ENCODE measurements at places on chromosomes 2 and 18. TPM values are rescaled to one million over a fixed set of nuclear protein-coding genes. Genes with fewer than 3 reads are reported as not detected.

The ESPNL gene
- polyA plus RNA-seq = 0.31 TPM

The CD226 gene
- under 0.01 TPM for polyA plus RNA-seq

The CTAGE1 gene
- not detected for polyA plus RNA-seq

The TUBB6 gene
- 108 TPM for polyA plus RNA-seq

The CBLN2 gene
- polyA plus RNA-seq = 0.20 TPM

The VIL1 gene
- polyA plus RNA-seq = 1.1 TPM

DNA sequence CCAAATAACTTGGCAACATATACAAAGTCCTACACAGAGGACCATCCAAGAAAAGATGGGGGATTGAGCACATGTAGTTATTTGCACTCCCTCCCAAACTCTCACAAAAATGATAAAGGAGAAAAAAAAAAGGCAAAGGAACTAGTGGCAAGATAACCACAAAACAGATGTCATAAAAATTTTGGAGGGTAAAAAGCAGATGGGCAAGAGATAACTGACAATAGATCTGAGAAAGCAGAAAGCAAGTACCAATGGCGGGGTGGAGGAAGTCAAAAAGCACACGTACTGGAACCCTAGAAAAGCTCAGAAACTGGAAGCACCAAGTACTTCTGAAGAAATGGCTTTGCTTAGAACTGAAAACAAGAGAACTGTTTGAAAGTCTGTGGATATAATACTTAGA is 82.0 kb downstream of the WDPCP start:
- no peaks in the 10 kb centered on the region for H3K4me1 ChIP-seq
- no peaks in the 10 kb centered on the region for H3K36me3 ChIP-seq
- no peak overlapping the region for H3K27ac ChIP-seq
- no peaks in the 10 kb centered on the region for H3K27me3 ChIP-seq

- H3K27ac ChIP-seq = no peak overlapping the region
- no peak overlapping the region for H3K4me3 ChIP-seq
- DNase-seq = no peak
- H3K4me1 ChIP-seq = peaks cover 14% of the 10 kb centered on the region
- H3K36me3 ChIP-seq = no peaks in the 10 kb centered on the region
These were observed 50.7 kb downstream of the MGAT5 start for GRCh38 chr2:134304394-134305108.

DNA sequence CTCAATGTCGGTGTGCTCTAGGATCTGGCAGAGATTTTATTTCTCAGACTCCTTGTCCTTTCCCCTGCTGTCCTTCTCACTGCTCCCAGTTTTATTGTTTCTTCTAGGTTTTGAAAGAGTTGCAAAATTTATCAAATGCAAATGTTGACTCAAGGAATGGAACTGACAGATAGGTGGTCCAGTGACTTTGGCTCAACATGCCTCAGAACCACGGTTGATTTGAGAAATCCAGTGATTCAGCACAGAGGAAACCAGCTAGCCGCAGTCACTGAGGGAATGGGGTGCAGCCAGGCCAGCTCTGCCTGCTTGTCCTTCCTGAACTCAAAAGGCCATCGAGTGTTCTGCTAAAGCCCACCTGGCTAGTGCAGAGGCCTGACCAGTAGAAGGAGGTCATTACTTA is 125.7 kb upstream of the LYPD6 start:
- H3K4me3 ChIP-seq = no peak overlapping the region
- no peaks in the 10 kb centered on the region for H3K27me3 ChIP-seq
- no peaks in the 10 kb centered on the region for H3K4me1 ChIP-seq

- DNase-seq = no peak
- no peak overlapping the region for H3K27ac ChIP-seq
- H3K4me1 ChIP-seq = no peaks in the 10 kb centered on the region
- no peak overlapping the region for H3K4me3 ChIP-seq
- no peaks in the 10 kb centered on the region for H3K36me3 ChIP-seq
- no peaks in the 10 kb centered on the region for H3K27me3 ChIP-seq
These were observed 157.6 kb downstream of the DSEL start for GRCh38 chr18:67358947-67359346.

DNA sequence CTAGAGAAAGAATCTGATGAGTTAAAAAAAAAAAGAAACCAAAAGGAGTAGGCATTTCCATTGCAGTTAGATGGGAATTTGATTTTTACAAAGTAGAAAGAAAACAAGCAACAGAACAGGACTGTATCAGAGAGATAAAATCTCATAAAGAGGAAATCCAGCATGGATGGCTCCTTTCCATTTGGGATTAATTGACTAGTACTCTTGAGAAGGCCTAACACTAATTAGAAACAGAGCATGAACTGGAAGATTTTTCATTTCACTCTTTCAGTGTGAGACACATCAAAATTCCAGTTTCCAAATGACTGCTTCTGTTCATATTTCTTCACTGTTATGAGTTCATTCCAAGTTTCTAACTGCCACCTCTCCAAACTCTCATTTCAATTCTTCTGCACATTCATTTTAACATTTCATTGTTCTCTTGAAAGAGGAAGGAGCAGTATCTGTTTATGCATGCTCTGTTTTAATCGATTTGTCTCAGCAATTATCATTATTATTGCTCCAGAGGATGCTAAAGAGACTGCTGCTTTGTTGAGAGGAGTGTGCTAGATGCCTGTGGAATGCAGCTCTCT is 108.8 kb upstream of the PIEZO2 start:
- no peaks in the 10 kb centered on the region for H3K27me3 ChIP-seq
- H3K4me1 ChIP-seq = no peaks in the 10 kb centered on the region
- H3K4me3 ChIP-seq = no peak overlapping the region
- no peak for DNase-seq
- no peak overlapping the region for H3K27ac ChIP-seq

GRCh38 chr2:101231240-101231639 is 21.4 kb upstream of the CNOT11 start:
- H3K4me3 ChIP-seq = no peak overlapping the region
- DNase-seq = no peak
- no peaks in the 10 kb centered on the region for H3K36me3 ChIP-seq
- H3K27me3 ChIP-seq = no peaks in the 10 kb centered on the region
- no peak overlapping the region for H3K27ac ChIP-seq
- no peaks in the 10 kb centered on the region for H3K4me1 ChIP-seq

GRCh38 chr2:43415592-43415991 is 180.2 kb downstream of the THADA start:
- DNase-seq = no peak
- H3K36me3 ChIP-seq = peaks cover 4% of the 10 kb centered on the region
- H3K27ac ChIP-seq = peak overlapping the region; percentile 10
- H3K4me3 ChIP-seq = no peak overlapping the region
- H3K27me3 ChIP-seq = no peaks in the 10 kb centered on the region
- peaks cover 34% of the 10 kb centered on the region for H3K4me1 ChIP-seq

GRCh38 chr2:168127371-168127770 is 120.0 kb downstream of the STK39 start:
- H3K4me1 ChIP-seq = peaks cover 21% of the 10 kb centered on the region
- H3K4me3 ChIP-seq = no peak overlapping the region
- no peaks in the 10 kb centered on the region for H3K36me3 ChIP-seq
- DNase-seq = no peak
- H3K27ac ChIP-seq = no peak overlapping the region

DNA sequence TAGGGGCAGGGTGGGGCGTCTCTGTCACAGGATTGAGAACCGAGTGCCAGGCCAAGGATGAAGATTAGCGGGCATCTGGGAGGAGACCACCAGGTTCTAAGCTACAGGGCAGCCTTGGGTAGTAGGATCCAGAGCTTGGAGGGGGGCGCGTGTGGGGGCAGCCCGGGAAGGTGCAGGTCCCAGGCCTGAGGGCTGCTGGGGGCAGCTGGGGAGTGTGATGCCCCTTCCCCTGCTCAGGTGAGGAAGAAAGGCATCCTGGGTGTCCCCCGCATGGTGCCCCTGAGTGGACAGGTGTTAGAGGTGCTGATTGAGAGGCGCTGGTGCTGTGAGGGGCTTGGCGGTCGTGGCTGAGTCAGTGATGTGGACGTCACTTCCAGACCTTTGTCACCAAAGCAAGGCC is 33.9 kb upstream of the MBP start:
- H3K4me1 ChIP-seq = no peaks in the 10 kb centered on the region
- no peak overlapping the region for H3K4me3 ChIP-seq
- no peak overlapping the region for H3K27ac ChIP-seq

DNA sequence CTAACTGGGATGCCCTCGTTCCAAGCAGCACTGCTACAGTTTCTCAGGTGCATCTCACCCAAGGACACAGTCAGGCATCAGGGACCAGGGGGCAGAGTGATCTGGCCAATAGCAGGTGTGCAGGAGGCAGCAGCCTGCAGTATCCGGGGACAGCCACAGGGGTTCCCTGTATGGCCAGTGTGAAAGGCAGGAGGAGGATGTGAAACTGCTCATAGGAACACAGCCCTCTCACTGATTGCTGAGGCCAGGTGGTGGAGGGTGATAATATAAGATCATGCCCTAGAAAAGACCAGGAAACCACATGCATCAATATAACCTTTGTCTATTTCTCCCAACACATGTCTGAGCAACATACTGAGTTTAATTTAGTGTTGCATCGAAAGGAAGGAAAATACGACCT is 112.7 kb upstream of the TACR1 start:
- H3K27ac ChIP-seq = no peak overlapping the region
- H3K4me3 ChIP-seq = no peak overlapping the region
- no peaks in the 10 kb centered on the region for H3K4me1 ChIP-seq
- DNase-seq = peak; percentile 41
- H3K27me3 ChIP-seq = no peaks in the 10 kb centered on the region
- H3K36me3 ChIP-seq = no peaks in the 10 kb centered on the region

DNA sequence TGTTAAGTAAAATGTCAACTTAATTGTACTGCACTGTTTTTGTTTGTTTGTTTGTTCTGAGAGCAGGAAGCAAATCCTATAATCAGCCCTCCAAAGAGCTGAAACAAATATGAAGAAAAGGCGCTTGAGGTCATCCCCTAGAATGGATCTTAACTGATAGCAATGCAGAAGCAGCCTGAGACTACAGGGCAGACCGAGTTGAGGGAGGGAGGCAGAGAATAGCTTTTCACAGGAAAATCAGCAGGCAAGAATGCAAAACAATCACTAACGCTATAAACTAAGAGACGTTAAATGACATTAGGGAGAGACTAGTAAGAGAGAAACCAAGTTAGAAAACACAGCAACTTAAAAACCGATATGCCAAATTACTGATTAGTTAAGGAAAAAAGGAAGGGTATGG is 37.2 kb downstream of the GALNT1 start:
- no peak for DNase-seq
- H3K4me1 ChIP-seq = peaks cover 13% of the 10 kb centered on the region
- H3K27me3 ChIP-seq = no peaks in the 10 kb centered on the region
- H3K27ac ChIP-seq = no peak overlapping the region
- no peak overlapping the region for H3K4me3 ChIP-seq

DNA sequence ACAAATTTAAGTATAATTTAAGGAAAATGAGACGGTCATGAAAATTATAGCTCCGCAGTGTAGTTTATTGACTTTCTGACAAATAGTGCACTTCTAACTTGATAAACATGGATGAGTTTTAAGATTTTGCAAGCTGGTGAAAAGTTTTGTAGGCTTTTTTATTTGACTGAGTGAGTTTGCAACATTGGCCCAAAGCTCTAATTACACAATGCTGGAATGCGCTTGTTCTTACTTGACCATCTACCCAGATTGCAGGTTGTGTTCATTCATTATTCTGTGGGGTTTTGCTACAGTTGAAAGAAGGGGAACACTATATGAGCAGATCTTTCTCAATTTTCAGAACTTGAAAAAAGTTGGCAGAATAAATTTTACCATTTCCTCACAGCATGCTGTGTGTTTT is 13.5 kb downstream of the SPOPL start:
- H3K27me3 ChIP-seq = no peaks in the 10 kb centered on the region
- H3K27ac ChIP-seq = no peak overlapping the region
- no peaks in the 10 kb centered on the region for H3K36me3 ChIP-seq

DNA sequence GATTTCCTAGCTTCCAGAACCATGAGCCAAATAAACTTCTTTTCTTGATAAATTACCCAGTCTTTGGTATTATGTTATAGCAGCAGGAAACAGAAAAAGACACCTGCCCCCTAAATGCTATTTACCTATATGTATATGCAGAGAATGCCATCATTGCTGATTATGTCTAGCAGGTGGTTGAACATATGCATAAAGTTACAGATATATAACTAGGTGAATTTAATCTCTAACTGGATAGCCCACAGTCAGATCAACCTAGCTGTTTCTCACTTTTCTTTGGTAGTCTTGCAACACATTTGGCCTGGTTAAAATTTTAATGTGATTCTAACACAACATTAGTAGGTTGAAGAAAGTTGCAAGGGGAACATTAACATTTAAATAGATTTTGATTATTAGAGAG is 7.1 kb upstream of the CERS6 start:
- DNase-seq = no peak
- no peak overlapping the region for H3K27ac ChIP-seq
- H3K4me3 ChIP-seq = no peak overlapping the region
- no peaks in the 10 kb centered on the region for H3K4me1 ChIP-seq
- no peaks in the 10 kb centered on the region for H3K36me3 ChIP-seq

- H3K36me3 ChIP-seq = peaks cover 4% of the 10 kb centered on the region
- H3K27ac ChIP-seq = peak within 1 kb of the TSS; percentile 93
- no peaks in the 10 kb centered on the region for H3K27me3 ChIP-seq
- peak within 1 kb of the TSS; percentile 68 for H3K4me3 ChIP-seq
These were observed at the start of gene IL1R1 for GRCh38 chr2:102141970-102142828. Gene IL1R1 (plus strand): TSS chr2:102142746. CDS start chr2:102157725, 14,979 bp downstream.

- H3K27me3 ChIP-seq = no peaks in the 10 kb centered on the region
- H3K4me1 ChIP-seq = no peaks in the 10 kb centered on the region
- H3K4me3 ChIP-seq = no peak overlapping the region
- H3K27ac ChIP-seq = no peak overlapping the region
These were observed 91.2 kb downstream of the KCNS3 start for GRCh38 chr2:17969661-17970060.

DNA sequence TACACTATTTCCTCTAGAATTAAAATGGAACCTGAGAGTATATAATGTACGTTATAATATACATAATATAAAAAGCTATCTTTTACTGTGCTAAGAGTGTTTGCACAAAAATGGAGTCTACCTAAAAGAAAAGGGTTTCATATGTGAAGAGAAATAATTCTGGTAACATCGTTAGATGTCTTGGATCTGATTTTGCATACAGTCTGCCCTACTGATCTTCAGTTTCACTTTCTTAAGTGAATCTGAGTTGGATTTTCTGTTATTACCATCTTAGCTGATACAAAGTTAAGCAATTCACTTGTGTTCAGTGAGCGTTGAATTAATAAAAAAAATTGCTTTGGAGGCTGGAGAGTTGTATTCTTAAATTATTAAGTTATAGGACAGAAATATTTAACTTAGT is 502.1 kb upstream of the TMEFF2 start:
- H3K27ac ChIP-seq = no peak overlapping the region
- no peaks in the 10 kb centered on the region for H3K27me3 ChIP-seq
- H3K36me3 ChIP-seq = no peaks in the 10 kb centered on the region
- DNase-seq = no peak

GRCh38 chr2:9126540-9126939 is 80.1 kb upstream of the ASAP2 start:
- H3K4me3 ChIP-seq = no peak overlapping the region
- no peaks in the 10 kb centered on the region for H3K36me3 ChIP-seq
- DNase-seq = no peak
- H3K27ac ChIP-seq = no peak overlapping the region
- H3K4me1 ChIP-seq = no peaks in the 10 kb centered on the region

DNA sequence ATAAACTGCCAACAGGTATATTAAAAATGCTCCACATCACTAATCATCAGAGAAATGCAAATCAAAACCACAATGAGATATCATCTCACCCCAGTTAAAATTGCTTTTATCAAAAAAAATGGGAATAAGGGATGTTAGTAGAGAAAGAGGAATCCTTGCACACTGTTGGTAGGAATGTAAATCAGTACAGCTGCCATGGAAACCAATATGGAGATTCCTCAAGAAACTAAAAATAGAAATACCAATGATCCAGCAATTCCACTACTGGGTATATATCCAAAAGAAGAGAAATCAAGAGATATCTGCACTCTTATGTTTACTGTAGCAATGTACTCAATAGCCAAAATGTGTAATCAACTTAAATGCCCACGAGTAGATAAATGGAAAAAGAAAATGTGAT is 40.6 kb downstream of the ZRANB3 start:
- no peaks in the 10 kb centered on the region for H3K27me3 ChIP-seq
- no peak overlapping the region for H3K4me3 ChIP-seq

All from stomach (tissue), 19 donors.